ENCODE measurements at places on chromosomes 1 and 21. TPM values are rescaled to one million over a fixed set of nuclear protein-coding genes. Genes with fewer than 3 reads are reported as not detected.
A peak's percentile ranks its signal among the peaks of the same experiment; 100 is the strongest.

Gene CLCNKA
- 7.8 TPM for total RNA-seq

DNA sequence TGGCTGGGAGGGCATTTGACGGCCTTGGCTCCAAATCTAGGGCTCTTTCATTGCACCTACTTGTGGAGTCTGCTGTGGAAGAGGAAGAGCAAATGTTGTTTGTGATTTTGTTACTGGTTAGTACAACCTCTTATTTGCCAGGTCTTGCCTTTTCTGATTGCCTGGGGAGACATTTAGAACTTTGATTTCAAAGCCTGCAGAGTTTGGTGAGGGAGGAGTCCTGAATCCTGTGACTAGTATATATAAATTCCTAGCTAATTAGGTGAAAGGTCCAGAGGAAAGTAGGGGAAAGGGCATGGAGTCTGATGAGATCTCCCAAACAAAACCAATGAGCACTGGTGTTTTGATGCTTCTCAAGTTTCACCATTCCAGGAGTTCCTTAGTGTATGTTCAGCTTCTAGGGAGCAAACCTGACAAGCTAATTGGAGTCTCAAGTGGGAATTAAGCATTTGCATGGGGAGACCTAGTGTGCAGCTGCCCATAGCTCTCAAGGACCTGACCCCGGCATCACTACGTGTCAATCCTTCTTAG lies 5.1 kb upstream of the HMGCS2 start:
- H3K4me1 ChIP-seq: peaks cover 7% of the 10 kb centered on the region
- H3K36me3 ChIP-seq: no peaks in the 10 kb centered on the region
- H3K27me3 ChIP-seq: no peaks in the 10 kb centered on the region

- H3K4me3 ChIP-seq: no peak overlapping the region
- H3K27ac ChIP-seq: no peak overlapping the region
- no peaks in the 10 kb centered on the region for H3K4me1 ChIP-seq
Measured at GRCh38 chr1:64881281-64881680, 85.1 kb downstream of the JAK1 start.

GRCh38 chr1:214248311-214249085 lies 32.5 kb upstream of the SMYD2 start:
- DNase-seq: no peak
- no peaks in the 10 kb centered on the region for H3K36me3 ChIP-seq
- H3K27me3 ChIP-seq: no peaks in the 10 kb centered on the region
- H3K27ac ChIP-seq: no peak overlapping the region

GRCh38 chr1:243712242-243712641 lies 137.8 kb downstream of the AKT3 start:
- H3K36me3 ChIP-seq: no peaks in the 10 kb centered on the region
- no peaks in the 10 kb centered on the region for H3K4me1 ChIP-seq
- H3K27ac ChIP-seq: no peak overlapping the region
- H3K27me3 ChIP-seq: no peaks in the 10 kb centered on the region
- H3K4me3 ChIP-seq: no peak overlapping the region
- no peak for DNase-seq

GRCh38 chr1:22883406-22883805 lies 89.3 kb downstream of the LACTBL1 start:
- H3K27me3 ChIP-seq: no peaks in the 10 kb centered on the region
- no peak for DNase-seq
- no peaks in the 10 kb centered on the region for H3K36me3 ChIP-seq
- H3K27ac ChIP-seq: no peak overlapping the region

DNA sequence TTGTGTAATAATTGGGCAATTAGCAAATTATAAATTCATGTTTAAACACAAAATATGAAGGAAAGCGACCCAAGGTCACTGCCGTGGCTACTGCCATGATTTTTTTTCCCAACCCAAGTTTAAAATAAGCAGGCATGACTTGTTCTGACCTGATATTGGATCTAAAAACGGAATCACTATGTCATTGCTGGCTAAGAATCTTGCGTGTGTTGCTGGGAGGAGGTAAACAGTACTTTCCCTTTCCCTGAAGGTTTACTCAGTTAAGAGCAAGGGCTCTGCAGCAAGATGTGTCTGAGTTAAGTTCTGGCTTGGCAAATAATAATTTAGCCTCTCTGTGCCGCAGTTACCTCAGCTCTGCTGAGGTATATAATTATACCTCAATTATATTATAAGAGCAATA lies 125.7 kb upstream of the L1TD1 start:
- DNase-seq: no peak
- H3K4me1 ChIP-seq: no peaks in the 10 kb centered on the region
- H3K27ac ChIP-seq: peak overlapping the region; percentile 8
- H3K36me3 ChIP-seq: no peaks in the 10 kb centered on the region
- H3K27me3 ChIP-seq: no peaks in the 10 kb centered on the region

- no peaks in the 10 kb centered on the region for H3K4me1 ChIP-seq
- H3K4me3 ChIP-seq: no peak overlapping the region
- DNase-seq: no peak
Measured at GRCh38 chr1:244254467-244254866, 197.2 kb downstream of the ADSS2 start.

Gene RHBDL2
- 2.1 TPM for total RNA-seq

DNA sequence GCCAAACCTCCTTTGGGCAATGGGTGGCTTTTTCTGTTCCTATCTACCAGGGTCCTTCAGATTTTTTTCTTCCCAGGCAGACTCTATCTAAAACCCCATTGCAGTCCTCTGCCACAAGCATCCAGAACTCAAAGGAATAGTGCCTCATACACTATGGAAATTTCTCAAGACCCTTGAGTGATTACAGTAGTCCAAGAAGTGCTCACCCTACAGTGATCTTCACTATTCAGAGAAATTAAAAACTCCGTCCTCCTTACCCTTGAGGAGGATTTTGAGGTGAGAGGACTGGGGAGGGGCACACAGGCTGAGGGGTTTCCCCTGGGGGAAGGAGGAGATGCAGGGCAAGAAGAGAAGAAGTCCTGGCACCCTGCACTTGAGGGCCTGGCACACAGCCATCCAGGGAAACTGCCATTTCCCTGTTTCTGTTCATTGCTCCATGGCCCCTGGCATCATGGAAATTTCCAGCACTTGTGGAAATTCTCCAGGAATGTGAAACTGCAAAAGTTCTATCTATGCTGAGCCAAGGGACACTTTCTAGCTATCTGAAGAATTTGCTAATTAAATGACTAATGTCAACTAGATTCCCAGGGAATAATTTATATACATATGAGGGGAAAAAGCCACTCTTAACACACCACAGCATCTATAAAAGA lies 102.5 kb upstream of the ATP1B1 start:
- peak overlapping the region; percentile 72 for H3K27ac ChIP-seq
- H3K27me3 ChIP-seq: no peaks in the 10 kb centered on the region
- no peaks in the 10 kb centered on the region for H3K36me3 ChIP-seq
- H3K4me3 ChIP-seq: no peak overlapping the region
- H3K4me1 ChIP-seq: peaks cover 9% of the 10 kb centered on the region
- DNase-seq: no peak

DNA sequence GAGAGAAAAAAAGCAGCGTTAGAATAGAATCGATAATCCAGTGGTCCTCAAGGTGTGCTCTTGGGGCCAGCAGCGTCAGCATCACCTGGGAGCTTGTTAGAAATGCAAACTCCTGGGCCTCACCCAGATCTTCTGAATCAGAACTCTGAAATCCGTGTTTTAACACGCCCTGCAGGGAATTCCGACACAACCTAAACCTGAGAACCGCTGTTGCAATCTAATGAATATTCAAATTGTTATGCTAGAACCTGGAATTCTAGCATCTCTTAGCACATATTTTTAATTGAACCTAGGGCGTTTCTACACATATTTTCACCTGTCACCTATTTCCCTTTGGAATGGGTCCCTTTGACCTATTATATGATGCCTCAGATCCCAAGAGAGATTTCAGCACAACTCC lies 175.7 kb downstream of the PSMG1 start:
- H3K4me1 ChIP-seq: peaks cover 6% of the 10 kb centered on the region
- peak overlapping the region; percentile 73 for H3K27ac ChIP-seq
- H3K4me3 ChIP-seq: no peak overlapping the region
- DNase-seq: no peak
- no peaks in the 10 kb centered on the region for H3K27me3 ChIP-seq

All from kidney (tissue), 22 donors.